ENCODE measurements at places on chromosomes 5 and 9.
A peak's percentile ranks its signal among the peaks of the same experiment; 100 is the strongest.

DNA sequence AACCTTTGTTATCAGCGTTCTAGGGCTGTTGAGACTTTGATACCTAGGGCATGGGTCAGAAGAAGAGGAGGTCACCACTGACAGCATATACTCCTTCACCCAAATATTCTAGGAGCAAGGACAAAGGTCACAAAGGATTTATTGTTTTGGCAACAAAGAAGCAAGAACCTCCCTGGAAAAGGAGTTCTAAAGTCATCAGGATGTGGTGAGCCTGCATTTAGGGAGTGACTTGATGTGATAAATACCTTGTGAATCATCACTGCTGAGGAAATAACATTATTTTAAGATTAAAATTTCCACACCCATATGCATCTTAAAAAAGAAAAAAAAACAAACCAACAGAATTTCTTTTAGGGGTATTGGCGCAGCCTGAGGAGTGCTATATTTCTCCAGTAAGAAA is 13.9 kb downstream of the IFNA1 start:
- DNase-seq, result no peak

GRCh38 chr9:127183814-127184582 is 61.6 kb upstream of the ANGPTL2 start:
- no peak for DNase-seq

- no peak for DNase-seq
Observed at GRCh38 chr9:116285320-116285719, 131.7 kb downstream of the PAPPA start.

DNA sequence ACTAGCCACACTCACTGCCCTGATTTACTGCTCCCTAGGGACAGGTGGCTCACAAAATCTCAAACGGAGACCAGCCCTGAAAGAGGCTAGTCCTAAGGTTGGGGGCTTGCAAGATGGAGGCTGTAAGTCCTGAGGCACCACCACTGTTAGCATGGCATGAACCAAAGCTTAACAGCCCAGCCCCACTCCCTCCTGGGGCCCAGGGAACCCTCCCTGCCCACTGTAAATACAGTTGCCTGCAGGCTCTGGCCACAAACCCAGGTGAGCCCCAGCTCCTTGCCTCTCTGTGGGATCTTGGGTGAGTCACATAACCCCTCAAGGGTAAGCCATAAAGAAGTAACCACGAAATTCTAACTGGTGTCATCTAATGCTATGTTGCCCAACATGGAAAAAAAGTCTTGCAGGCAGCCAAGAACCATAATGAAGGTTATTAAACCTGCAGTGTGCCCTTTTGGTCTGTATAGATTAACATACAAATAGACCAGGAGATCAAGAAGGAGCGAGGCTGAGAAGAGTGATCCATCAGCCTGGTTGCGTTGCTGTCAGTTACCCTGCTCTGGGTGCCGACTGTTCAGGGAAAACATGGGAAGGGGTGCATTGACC is 1.7 kb upstream of the POMT1 start:
- DNase-seq, result no peak

DNA sequence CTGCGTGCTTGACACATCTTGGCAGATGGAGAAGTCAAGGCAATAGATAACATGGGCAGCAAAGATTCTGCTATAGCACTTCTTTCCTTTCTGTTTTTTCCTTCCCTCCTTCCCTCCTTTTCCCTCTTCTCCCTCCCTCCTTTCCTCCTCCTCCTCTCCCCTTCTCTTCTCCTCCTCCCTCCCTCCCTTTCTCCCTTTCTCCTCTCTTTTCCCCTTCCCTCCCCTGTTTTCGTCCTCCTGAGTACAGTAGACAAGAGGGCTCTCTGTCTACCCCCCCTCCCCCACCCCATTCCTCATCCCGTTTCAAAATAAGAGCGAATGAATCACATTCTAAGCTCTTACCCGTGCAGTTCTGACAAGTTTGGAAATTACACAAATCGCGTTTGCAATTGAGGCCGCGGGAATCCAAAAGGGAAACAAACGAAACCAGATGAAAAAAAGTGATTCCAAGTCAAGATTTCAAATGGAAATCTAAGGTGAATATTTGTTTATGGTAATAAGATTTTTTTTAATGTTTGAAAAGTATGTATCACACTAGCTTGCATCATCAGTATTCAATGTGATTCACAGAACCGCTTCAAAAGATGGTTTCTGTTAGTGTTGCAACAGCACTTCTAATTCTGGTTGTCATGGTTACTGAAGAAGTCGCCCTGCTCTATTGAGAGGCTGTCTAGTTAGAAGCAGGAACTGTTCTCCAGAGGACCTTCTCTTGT is 1.3 kb downstream of the NIM1K start:
- DNase-seq, result peak; percentile 91
